ENCODE measurements at places on chromosomes 1 and 21.

GRCh38 chr21:28904961-28905435, 87.7 kb downstream of the LTN1 start:
- no peak for DNase-seq

DNA sequence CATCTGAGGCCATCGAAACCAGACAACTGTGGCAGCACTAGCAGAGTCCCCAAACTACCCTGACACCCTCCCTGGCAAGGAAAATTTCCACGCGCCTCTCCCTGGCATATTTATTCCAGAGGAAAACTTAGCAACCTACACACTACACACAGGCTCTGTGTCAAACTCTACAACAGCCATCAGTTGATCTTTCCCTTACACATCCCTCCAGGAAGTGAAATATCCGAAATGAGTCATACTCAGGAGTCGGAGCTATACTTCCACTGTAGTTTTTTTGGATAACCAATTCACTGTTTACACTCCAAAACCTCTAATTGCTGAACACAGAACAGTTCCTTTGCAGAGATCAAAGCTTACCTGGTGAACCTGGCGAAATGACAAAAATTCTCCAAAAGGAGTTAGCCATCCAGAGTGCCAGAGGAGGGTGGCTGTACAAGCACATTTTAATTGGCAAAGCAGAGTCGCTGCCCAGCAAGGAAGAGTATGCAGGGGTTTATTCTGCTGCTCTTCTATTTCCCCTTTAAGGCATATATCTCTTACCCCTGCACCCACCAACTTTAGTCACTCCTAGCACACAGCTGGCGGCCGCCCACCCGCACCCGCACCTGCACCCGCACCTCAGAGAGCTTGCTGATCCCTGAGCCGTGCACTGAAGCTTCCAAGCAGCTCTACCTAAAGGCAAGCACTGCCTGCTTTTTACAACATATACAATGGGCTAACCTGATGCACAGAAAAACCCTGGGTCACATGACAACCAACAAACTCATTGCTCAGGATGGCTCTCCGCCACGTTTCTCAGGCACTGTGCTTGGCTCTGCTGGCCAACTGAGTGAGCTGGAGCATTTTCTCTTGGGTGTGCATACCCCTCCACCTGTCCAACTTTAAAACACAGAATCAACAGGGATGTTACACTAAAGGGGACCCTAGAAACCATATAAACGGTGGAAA, 54.9 kb downstream of the CAPZB start:
- no peak for DNase-seq

DNA sequence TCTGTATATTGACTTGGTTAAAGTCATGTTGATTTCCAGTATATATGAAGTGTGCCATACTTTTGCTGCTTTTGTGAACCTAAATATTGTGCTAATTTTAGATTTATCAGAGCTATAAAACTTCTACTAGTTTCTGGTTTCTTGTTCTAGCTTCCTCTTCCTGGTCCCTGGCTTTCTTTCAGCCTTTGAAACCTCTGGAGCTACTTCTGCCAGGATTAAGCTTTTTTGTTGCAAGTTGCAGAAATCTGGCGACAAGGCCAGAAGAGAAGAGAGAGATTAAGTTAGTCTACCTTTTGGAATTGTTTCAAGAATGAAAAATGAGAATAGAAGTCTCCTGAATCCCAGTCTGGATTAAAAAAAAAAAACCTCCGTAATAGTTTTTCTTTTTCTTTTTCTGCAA, 13.5 kb downstream of the RNF2 start:
- no peak for DNase-seq

DNA sequence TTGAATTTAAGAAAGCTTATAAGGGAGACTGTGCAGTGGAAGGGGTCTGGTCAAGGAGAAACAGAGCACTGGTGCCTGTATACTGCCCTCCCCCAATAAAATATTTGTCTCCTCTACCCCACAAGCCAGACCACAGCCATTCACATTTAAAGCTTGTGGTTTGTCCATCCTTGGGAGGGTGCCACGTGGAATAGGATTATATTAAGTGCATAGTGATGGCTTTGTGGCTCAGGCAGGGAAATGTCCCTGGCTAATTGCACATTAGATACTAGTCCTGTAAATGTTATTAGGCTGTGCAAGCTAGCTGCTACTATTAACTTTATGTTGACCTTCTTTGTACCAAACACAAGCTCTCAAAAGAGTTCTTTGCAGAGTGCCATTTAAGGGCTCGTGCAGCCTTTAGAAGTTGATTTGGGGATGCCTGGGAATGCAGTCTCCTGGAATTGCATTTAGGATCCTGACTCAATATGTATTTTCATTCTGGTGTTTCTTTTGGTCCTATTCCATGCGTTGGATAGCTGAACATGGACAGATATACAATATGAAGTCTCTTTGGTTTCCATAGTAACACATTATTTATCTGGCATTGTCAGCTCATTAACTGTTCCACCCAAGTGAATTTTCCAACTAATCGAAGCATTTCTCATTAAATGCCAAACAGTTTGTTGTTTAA, 210.6 kb downstream of the ROR1 start:
- DNase-seq = no peak

DNA sequence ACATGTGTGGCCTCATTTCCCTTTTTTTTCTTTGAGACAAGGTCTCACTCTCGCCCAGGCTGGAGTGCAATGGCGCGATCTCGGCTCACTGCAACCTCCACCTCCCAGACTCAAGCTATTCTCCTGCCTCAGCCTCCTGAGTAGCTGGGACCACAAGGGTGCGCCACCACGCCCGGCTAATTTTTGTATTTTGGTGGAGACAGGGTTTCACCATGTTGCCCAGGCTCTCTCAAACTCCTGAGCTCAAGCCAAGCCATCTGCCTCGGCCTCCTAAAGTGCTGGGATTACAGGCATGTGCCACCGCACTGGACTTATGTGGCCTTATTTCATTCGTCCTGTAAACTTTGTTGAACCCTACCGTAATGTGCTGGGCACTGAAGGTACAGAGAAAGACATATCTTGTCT, 569 bp upstream of the WARS2 start:
- DNase-seq = peak; percentile 23

DNA sequence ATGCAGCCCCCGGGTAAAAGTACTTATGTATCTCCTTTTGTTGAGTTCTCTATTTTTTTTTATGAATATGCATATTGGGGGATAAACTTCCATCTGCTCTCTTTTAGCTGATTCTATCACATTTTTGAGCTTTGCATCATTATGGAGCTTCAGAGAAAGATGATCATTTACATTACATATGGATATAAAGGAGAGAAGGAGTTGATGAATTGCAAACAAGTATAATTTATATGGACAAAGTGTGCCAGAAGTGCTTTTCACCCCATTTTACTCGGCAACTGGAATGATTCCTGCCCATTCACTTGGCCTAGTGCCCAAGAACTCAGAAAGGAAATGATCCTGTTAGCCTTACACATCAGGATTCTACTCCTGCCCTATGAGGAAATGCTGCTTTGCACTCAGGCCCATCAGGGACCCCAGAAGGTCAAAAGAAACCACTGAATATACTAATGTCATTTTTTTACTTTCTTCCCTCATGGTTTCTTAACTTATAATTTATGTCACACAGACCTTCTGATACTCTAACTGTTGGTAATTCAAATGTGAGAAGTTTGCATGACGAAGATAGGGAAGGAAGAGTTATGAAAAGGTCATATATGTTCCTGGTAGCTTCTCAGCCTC, 65.6 kb downstream of the SAMSN1 start:
- DNase-seq = no peak

DNA sequence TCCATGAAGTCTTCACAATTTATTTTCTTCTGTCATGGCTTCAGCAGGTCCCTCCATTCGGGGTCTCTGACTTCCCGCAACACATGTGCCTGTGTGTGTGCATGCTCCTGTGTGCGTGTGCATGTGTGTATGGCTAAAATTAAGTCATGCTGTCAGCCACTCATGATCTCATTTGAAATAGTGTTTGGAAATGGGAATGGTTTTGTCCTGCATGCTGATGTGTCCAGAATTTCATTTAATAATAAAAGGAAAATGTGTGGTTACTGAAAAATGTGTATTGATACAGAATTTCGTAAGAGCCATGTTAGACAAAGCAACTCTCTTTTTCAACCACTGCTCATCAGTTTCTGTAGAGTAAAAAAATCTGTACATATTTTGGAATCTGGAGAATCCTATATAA, 123.8 kb upstream of the PRDX6 start:
- no peak for DNase-seq

GRCh38 chr1:57916041-57916440, 492.2 kb upstream of the DAB1 start:
- DNase-seq = no peak

GRCh38 chr1:11569551-11569950, 84.7 kb downstream of the FBXO2 start:
- no peak for DNase-seq

DNA sequence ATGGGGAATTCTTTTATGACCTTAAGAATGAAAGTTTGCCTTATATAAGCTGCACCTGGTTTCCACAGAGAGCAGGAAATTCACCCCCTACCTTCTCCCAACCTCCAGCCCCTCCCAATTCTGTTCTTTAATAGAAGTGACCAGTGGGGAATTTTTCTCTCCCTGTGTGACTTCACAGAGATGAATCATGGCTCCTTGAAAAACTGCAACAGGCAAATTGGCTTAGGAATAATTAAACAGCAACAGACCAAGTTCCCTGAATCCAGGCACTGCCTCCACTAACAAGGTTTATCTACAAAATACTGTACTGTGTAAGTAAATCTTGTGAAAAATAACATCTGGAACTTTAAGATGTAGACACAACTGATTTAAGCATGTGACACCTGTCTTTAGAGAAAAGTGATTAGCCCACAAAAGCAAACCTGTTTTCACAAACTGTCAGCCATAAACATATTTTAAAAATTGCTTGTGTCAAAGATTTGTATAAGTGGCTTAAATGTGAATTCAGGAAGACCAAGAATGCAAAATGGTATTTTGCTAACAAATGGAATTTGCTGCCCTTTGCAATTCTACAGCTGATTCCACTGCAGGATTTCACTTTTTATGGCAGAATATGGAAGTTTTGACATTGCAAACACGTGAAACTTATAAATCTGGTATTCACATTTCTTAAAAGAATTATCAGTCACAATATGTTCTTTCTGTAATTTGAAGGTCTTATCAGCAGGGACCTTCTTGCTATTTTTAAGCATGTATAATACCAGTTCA, 54.0 kb downstream of the ALG14 start:
- no peak for DNase-seq

GRCh38 chr1:119225831-119226230, 85.4 kb upstream of the WARS2 start:
- no peak for DNase-seq

GRCh38 chr1:82792151-82792550, 991.4 kb downstream of the ADGRL2 start:
- no peak for DNase-seq

DNA sequence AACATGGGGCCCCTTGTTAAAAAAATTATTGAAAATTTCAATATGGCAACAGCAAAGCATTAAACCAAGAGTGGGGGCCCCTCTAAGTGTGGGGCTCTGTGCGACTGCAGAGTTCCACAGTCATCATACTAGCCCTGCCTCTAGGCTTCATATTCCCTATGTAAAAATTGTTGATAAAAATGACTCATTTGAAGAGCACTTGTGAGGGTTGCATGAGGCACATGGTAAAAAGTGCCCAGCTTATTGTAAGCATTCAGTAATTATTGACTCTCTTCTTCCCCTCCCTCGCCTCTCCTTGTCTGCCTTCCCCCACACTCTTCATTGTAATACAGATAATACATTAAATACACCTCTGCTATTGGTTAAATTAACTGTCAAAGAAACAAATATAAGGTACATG, 86.7 kb upstream of the PTBP2 start:
- DNase-seq = no peak

- no peak for DNase-seq
These were observed 30.9 kb downstream of the TRIM11 start for GRCh38 chr1:228375578-228376261.

DNA sequence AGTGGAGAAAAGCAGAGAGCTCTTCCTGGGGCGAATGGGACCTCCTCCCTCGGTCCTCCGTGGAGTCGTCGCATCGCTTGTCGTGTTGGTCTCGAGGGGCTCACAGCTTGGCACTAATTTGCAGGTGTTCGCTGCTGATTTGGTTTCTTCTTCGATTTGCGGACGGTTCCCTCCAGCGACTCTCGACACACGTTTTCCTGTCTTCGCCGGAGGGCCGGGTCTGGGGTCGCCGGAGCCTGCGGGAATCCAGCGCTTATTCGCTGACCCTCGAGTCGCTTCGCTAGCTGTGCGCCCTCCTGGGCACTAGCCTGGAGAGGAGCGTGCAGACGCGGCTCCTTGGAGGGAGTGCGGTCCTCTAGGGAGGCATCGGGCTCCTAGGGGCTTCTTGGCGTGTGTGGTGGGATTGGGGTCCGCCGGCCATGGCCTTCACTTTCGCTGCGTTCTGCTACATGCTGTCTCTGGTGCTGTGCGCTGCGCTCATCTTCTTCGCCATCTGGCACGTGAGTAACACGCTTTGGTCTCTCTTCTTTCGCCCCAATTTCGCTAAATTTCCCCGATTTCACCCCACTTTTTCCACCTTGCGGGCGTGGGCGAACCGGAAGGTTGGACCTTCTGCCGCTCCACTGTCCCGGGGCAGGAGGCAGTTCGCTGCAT, 766 bp downstream of the CNIH3 start:
- no peak for DNase-seq

- no peak for DNase-seq
These were observed 9.2 kb upstream of the OR2B11 start for GRCh38 chr1:247467129-247467528.

GRCh38 chr1:2276803-2277580, 48.9 kb downstream of the SKI start:
- DNase-seq = no peak

GRCh38 chr1:15762546-15762945, 4.0 kb downstream of the FBLIM1 start:
- DNase-seq = no peak

DNA sequence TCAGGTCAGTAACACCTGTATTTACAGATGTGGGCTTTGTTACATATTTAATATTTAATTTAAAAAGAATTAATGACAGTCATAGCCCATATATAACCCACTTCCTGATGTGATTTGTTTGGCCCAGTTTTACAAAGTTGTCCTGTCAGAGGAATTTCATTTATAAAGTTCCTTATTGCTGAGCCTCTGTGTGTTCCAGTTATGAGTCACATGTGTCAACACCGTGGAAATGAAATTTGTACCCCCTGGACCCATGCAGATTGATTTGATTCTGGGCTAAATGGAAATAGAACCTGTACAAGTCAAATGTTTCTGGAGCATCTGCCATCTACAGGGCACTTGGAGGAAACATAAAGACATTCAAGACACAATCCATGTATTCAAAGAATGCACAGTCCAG, 149.2 kb downstream of the CACNA1E start:
- no peak for DNase-seq

- no peak for DNase-seq
These were observed 43.0 kb downstream of the MATN1 start for GRCh38 chr1:30680429-30680828.

Data from activated CD4-positive, alpha-beta T cell treated with anti-CD3 and anti-CD28 coated beads, Interleukin-2, amount 50 U/mL, for 4 hours (primary cell).